ENCODE measurements at places on chromosomes 12 and 14. TPM values are rescaled to one million over a fixed set of nuclear protein-coding genes. Genes with fewer than 3 reads are reported as not detected.

Gene CMA1
- total RNA-seq, result not detected

Gene GAS2L3
- 31.9 TPM for total RNA-seq

DNA sequence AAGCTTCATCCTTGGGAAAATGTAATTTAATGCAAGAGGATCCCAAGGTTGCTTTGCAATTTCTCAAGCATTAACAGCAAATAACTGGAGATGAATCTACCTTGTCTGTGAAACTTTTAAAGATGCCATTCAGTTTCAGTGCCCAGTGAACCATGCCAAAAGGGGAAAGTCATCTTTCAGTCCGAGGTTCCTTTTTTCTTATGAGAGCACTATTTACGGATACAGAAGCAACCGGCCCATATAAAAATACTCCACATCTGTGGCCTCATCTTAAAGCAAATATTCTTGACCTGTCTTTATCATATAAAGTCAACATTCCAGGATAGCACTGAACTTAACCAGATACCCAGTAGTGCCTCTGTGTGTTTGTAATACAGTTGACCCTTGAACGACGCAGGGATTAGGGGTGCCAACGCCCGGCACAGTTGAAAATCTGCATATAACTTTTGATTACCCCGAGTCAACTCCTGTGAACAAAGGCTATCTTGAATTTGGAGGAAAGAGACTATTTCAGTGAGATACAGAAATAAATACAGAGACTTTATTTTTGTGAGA is 209.4 kb downstream of the PCNX1 start:
- H3K4me1 ChIP-seq, result peaks cover 38% of the 10 kb centered on the region
- no peak overlapping the region for H3K4me3 ChIP-seq
- no peak for DNase-seq
- peak overlapping the region; percentile 99 for H3K27ac ChIP-seq
- H3K36me3 ChIP-seq, result no peaks in the 10 kb centered on the region

GRCh38 chr14:90986510-90986909 is 73.9 kb downstream of the RPS6KA5 start:
- no peak overlapping the region for H3K4me3 ChIP-seq
- DNase-seq, result peak; percentile 1
- no peak overlapping the region for H3K27ac ChIP-seq
- H3K4me1 ChIP-seq, result no peaks in the 10 kb centered on the region
- H3K27me3 ChIP-seq, result no peaks in the 10 kb centered on the region

- H3K36me3 ChIP-seq, result peaks cover 15% of the 10 kb centered on the region
- peaks cover 14% of the 10 kb centered on the region for H3K4me1 ChIP-seq
- no peak overlapping the region for H3K4me3 ChIP-seq
Measured at GRCh38 chr12:64729909-64730587, 29.2 kb downstream of the GNS start.

Gene KLRC3
- not detected for total RNA-seq

- no peaks in the 10 kb centered on the region for H3K27me3 ChIP-seq
- H3K4me3 ChIP-seq, result no peak overlapping the region
- H3K4me1 ChIP-seq, result no peaks in the 10 kb centered on the region
- no peak overlapping the region for H3K27ac ChIP-seq
- DNase-seq, result peak; percentile 35
- no peaks in the 10 kb centered on the region for H3K36me3 ChIP-seq
Measured at GRCh38 chr12:34625116-34625515, 602.8 kb downstream of the ALG10 start.

Gene B4GALNT3
- 8.0 TPM for total RNA-seq

Measured in PC-9 (cell line).